ENCODE measurements at places on chromosomes 5 and 9.

GRCh38 chr5:39678534-39678933, 253.8 kb upstream of the DAB2 start:
- no peak for DNase-seq

DNA sequence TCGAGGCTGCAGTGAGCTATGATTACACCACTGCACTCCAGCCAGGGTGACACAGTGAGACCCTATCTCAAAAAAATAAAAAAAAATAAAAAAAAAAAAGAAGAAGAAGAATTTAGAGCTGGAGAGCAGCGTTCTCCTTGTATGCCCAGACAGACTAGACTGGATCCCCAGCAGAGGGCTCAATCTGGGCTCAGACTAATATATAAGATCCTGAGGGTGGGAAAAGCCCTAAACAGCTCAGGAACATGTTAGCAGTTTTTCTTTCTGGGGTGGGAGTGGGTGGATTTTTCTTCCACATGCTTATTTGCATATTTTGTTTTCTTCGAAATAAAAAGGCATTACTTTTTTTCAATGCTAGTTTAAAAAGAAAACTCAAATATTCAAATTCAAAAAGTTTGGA, 904 bp upstream of the BSPRY start:
- DNase-seq = no peak

DNA sequence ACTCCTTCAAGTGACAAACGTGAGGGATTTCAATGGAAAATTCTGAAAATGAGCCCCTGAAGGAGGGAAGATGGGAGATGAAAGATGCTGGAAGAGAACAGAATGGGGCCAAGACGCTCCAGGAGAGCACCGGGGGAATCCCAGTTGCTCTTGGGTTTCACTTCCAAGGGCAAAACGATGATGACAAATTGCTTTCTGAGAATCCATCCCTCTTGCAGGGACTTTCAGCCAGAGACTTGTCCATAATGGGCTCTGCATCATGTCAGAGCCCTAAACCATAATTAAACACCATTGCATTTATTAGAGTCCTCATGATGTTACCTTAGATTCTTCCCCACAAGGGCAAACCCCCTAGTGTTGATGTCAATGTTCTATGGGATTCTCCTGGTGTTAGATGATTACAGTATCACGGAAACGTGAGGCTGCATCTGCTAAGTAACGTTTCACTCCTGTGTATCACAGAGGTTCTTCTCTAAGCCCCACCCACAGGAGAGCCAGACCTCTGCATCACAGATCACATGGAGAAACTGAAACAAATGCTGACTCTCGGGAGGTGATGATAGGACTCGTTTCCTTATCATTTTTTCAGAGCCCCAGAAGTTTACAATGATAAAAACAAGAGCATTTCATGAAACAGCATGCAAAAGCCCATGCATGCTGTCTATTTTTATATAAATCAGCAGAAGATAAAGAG, 114.4 kb downstream of the TENT4A start:
- no peak for DNase-seq

- no peak for DNase-seq
Observed at GRCh38 chr5:33531824-33532223, 91.1 kb downstream of the TARS1 start.

DNA sequence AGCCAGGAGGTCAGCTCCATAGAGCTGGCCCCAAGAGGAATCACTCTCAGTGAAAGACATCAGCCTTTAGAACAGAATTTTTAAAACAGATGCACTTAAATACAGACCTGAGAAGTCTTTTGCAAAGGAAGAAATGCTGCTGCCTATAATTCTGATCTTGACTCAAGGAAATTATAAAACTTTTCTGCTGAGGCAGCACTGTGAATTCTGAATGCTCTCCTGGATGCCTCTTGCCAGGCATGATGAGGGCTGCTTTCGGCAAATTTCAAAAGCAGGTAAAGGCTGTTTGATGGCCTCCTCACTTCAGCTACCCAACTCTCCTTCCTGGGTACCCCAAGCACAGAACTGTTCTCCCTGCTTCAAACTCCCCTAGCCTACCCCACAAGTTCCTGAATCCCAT, 174.8 kb downstream of the CDK5RAP2 start:
- no peak for DNase-seq

- no peak for DNase-seq
Observed at GRCh38 chr9:94082553-94082952, 1.7 kb upstream of the PTPDC1 start.

GRCh38 chr5:26955161-26955560, 83.2 kb downstream of the CDH9 start:
- DNase-seq = no peak

GRCh38 chr5:128553747-128554146, 15.7 kb upstream of the FBN2 start:
- no peak for DNase-seq

- no peak for DNase-seq
Observed at GRCh38 chr5:103234239-103234975, 24.2 kb upstream of the MACIR start.

- DNase-seq = no peak
Observed at GRCh38 chr9:15746905-15747304, 194.1 kb downstream of the CCDC171 start.

DNA sequence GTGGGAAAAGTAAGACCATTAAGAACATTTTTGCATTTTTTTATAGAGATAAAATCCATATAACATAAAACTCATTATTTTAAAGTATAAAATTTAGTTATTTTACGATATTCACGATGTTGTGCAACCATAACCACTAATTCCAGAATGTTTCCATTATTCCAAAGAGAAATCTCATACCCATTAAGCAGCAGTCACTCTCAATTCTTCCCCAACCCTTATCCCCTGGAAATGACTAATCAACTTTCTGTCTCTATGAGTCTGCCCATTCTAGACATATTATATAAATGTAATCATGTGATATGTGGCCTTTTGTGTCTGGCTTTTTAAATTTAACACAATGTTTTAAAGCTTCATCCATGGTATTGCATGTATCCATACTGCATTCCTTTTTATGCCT, 115.6 kb upstream of the ADAMTSL1 start:
- DNase-seq = no peak

- DNase-seq = no peak
Observed at GRCh38 chr9:105900123-105900522, 205.8 kb downstream of the TMEM38B start.

DNA sequence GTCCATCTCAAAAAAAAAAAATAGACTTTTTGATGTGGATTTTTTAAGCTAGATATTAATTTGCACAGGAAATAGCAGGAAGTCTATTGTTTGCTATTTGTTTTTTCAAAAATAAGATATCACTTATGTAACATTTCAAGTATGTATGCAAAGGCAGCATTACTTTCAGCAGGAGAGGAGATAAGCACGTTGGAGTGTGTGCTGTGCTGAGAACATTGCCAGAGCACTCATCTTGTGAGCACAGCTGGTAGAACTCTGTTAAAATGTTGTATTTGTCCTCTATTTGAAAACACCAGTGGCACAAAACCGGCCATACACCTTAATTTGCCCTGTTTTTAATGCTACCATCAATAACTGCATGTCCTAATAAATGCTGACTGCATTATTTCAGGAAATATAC, 1061.9 kb upstream of the CDH18 start:
- DNase-seq = no peak

GRCh38 chr5:13749766-13750165, 194.7 kb downstream of the DNAH5 start:
- no peak for DNase-seq

- no peak for DNase-seq
Observed at GRCh38 chr5:68478301-68479095, 262.9 kb downstream of the PIK3R1 start.

DNA sequence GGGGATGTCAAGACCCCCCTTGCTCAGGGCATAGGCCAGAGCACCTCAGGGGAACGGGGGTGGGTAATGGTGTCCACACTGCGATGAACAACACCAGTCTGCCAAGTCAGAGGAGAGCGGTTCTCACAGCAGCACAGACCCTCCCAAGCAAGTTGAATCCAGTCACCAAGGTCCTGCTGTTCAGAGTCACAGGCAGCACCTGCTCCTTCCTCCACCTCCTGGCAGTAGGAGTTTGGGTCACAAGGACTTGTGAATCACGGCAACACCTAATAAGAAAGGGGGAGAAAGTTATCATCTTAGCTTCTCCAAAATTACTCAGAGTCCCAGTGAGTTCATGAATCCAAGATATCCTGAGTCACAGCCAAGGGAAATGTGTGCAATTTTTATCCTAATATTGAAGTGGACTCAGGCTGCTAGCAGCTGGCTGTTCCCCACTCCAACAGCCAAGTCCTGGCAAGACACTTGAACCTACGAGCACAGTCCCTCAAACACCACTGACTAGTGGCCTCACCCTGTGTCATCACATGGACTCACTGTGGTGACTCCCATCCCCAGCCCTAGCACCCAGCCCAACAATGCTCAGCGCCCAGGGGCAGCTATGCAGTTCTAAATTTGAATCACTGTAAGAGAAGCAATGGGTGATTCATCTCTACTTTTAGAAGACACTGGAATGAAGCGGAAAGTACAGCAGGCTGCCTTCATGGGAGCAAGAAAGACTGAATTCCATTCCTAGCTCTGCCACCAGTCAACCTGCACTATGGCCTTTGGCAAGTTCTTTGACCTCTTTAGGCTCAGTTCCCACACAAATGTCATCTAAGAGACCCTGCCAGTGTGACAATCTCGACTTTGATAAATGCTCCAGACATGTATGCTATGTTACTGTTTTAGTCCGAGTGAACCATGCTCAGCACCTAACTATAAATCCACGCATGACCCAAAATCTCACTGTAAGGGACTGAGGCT, 113.7 kb downstream of the KLHL3 start:
- peak; percentile 94 for DNase-seq

DNA sequence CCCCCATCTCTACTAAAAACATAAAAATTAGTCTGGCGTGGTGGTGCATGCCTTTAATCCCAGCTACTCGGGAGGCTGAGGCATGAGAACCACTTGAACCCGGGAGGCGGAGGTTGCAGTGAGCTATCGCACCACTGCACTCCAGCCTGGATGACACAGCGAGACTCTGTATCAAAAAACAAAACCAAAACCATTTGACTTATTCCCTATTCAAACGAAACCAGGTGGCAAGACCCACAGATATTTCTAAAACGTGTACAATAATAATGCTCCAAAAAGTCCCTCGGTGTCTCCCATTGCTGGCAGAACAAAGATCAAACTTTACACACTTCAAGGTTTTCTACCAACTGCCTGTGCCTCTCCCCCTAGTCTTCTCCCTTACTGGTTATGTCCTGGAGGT, 29.8 kb downstream of the HMGCR start:
- no peak for DNase-seq

GRCh38 chr9:107388890-107389289, 100.7 kb downstream of the KLF4 start:
- DNase-seq = peak; percentile 5

DNA sequence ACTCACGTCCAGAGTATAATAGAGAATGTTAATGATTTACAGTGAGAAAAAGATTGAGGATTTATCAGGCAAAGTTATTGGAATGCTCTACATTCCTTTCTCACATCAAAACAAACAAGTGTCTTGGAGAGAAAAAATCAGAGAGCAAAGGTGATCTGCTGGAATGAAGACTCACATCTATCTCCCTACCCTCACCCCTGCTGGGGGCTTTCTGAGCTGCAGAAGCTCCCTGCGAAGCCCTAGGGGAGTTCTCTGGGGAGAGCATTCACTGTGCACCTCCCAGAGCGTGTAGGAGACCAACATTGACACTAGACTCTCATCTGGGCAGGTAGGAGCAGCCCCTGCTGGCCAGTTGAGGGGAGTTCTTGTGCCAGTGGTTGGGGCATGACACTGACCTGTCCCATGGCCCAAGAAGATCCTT, 76.6 kb upstream of the ADAMTS16 start:
- DNase-seq = peak; percentile 33

DNA sequence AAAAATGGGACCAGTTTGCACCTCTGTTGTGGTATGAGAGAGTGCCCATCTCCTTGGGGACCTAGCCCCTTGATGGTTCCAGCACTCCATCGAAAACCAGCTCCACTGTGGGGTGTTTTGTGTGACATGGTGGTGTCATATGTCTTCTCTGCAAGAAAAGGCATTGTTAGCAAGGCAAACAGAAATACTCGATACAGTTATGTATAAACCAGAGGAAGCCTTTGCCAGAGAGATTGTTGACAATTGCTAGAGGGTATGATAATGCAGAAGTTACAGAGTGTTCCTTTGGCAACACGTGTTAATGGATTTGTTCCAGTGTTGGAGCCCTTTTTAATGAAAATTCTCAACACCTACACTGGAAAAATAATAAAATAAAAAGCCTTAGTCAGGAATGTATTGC, 270.4 kb upstream of the DMRT1 start:
- no peak for DNase-seq

GRCh38 chr9:114722937-114723620, 41.1 kb upstream of the TEX48 start:
- no peak for DNase-seq

DNA sequence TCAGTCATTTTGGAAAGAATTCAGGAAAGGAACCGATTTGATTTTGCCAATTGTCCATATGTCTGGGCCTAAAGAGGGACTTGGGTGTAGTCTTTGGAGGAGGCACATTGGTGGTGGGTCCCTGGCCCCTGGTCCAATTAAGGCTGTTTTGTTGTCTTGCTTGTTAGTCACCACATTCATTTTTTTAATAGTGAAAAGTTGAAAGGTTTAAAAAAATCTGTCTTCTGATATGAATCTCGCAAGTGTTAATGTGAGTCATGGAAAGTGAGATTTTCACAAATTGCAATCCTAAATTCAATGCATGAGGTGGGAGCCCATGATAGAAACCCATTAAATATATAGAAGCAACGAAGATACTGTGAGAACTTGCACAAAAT, 165.9 kb upstream of the OTULINL start:
- DNase-seq = no peak

DNA sequence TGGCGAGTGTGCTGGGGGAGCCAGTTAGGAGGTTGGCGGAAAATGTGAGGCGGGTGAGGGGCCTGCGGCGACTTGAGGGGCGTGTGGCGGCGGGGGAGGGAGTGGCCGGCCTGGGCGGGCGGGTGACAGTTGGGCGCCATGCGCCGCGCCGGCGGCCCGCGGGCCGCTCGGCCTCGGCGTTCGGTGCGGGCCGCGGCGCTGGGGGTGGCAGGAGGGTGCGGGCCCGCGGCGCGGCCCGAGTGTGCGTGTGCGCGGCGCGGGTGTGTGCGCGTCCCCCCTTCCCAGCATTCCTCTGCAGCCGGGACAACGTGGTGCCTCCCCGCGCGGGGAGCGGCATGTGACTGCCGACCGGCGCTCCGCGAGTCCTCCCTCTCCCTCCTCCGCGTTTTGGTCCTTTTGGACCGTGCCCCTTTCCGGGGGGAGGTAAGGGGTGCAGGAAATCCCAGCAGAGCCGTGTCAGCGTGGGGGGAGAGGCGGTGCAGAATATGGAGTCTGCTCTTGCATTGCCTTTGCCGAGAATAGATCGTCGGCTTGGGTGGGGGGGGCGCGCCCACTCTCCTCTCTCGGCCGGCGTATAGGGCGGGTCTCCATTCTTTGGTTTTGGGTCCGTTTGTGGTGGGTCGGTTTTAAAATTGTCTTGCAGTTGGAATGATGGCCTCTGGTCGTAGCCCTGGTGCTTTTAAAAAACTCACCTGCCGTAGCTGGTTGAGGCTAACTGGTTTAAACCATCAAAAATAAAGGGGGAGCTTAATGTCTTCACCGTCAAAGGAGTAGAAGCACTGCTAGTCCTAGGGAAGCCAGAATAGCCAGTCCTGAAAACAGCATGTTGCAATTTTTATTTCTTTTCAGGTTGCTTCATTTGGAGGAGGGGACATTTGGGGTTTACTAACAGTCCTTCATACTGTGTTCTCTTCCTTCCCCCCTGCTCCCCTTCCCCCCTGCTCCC, 2.0 kb downstream of the LARP1 start:
- DNase-seq = peak; percentile 67
